Muscle of leg (tissue), 16 donors: ENCODE measurements at places on chromosomes 3 and 15.
A peak's percentile ranks its signal among the peaks of the same experiment; 100 is the strongest.

GRCh38 chr3:152771120-152771519 is 63.8 kb upstream of the P2RY1 start:
- DNase-seq, result no peak

GRCh38 chr3:185658943-185659342 is 72.8 kb downstream of the SENP2 start:
- DNase-seq, result no peak

DNA sequence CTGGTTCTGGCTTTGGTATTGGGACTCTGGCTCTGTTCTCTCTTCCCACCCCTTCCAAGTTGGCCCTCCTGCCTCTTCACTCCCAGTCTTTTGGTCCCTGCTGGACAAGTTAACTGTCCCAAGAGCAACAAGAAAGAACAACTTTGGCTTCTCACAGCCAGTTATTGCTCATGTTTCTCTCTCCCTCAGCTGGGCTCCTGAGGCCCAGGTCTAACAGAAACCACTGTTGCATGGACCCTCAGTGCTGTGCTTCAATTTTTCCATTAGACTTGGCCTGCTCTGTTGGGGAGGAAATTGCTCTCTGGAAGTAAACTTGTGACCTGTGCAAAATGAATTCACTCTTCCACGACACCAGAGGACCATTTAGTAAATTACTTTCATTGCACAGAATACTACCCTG is 64.5 kb downstream of the CHST2 start:
- DNase-seq, result peak; percentile 87

DNA sequence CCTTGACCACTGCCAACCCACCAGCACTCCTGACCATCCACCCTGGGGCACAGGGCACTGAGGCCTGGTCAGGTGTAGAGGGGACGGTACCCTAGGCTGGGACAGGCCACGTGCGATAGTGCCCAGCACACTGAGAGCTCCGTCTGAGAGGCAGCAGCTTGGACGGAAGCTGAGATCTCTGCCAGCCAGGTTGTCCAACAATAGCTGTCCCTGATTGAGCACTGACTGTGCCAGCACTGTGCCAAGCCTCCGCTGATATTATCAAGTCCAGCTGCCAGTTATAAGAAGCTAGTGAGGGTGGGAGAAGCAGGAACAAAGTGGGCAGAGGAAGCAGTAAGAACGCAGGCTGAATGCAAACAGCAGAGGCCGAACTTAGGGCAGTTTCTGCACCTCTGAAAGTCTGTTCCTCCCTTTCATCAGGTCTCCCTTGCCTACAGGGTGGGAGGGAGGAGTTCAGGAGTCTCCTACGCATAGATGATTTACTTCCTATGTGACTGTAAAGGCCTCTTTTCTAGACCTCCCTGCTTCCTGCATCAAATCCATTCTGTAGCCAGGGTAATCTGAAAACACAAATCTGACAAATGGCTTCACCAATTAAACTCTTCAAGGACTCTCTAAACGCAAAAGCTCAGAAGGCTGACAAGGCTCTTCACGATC is 29.7 kb downstream of the MRPS11 start:
- no peak for DNase-seq

GRCh38 chr15:39192351-39192750 is 388.5 kb upstream of the THBS1 start:
- DNase-seq, result peak; percentile 75

GRCh38 chr15:81887912-81888311 is 157.9 kb downstream of the MEX3B start:
- peak; percentile 93 for DNase-seq

DNA sequence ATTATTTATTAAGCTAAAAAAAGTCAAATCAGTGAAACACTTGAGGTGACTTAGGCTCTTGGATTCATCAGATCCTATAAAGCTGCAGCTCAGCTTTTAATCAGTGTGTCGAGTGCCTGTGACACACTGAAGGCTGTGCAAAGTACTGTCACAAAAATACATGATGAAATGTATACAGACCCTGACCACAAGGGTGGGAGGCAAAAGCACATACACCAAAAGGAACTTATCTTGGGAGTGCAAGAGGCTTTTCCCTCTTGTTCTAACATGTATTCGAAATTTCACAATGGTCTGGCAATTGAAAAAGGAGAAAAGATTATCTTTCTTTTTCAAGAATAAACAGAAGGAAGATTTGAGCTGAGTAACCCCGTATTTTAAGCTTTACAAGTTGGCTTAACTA is 35.9 kb downstream of the VGLL4 start:
- DNase-seq, result no peak

DNA sequence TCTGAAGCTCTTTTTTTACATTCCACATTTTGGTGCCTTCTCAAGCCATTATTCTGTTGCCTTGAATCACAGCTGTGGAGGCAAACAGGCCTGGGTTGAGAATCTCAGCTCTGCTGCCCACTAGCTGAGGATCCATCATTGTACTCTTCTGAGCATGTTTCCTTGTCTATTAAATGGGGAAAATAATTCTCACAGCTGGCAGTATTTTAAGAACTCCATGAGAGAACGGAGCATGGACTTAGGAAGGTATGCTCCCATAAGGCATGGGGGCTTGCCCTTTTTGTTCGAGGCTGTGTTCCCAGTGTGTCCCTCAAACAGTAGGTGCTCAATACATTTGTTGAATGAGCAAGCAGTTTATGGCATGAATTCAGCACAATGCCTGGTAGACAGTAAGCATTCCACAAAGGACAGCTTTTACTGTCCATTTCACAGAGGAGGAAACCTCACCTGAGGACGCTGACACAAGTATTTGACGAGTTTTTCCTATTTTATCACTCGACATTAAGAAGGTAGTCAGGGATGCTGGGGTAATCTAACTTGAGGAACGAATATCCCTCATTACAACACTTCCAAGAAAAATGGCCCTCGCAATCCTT is 2.1 kb upstream of the PTPRG start:
- DNase-seq, result peak; percentile 49

DNA sequence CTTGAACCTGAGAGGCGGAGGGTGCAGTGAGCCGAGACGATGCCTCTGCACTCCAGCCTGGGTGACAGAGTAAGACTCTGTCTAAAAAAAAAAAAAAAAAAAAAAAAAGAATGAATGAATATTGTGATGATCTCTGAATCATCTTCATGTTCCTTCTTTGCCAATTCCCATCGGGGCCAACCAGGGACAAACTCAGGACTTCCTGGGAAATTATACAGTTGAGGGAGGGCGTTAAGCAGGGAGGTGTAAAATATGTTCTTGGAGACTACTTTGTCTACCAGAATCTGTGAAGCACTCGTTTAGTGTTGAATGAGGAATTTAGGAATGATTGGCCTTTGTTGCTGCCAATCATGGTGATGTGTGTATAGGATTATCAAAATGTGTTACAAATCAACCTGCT is 210.6 kb downstream of the PTPRG start:
- no peak for DNase-seq

DNA sequence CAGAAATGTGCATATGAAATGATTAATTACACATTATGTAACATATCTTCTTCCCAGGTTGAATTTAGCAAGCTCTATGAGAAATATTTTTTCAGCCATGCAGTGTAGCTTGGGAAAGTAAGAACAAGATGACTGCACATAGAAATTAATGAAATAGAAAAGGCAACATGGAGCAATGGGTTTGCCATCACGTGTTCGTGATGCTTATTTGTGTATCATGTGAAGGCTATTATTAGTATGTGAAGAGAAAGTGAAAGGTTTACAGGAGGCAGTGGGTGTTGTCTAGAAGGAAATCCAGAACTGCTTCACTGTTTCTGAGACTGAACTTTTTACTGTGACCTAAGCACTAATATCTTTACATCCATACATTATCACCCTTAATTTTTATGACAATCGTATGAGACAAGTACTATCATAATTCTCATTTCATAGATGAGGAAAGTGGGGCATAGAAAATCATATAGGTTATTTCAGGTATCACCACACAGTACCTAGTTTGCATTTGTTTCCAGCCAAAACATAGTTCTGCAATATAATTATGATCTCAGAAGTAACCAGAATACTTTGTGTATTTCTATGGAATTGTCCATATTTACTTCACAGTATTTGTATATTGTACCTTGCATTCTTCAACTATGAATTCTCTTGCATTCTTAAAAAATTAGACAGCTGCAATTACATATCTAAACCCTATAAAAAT is 14.9 kb downstream of the SERPINI1 start:
- DNase-seq, result no peak

GRCh38 chr3:127457546-127458145 is 132.9 kb downstream of the TPRA1 start:
- no peak for DNase-seq

- no peak for DNase-seq
These were observed 42.8 kb downstream of the MYO5C start for GRCh38 chr15:52252781-52253180.

DNA sequence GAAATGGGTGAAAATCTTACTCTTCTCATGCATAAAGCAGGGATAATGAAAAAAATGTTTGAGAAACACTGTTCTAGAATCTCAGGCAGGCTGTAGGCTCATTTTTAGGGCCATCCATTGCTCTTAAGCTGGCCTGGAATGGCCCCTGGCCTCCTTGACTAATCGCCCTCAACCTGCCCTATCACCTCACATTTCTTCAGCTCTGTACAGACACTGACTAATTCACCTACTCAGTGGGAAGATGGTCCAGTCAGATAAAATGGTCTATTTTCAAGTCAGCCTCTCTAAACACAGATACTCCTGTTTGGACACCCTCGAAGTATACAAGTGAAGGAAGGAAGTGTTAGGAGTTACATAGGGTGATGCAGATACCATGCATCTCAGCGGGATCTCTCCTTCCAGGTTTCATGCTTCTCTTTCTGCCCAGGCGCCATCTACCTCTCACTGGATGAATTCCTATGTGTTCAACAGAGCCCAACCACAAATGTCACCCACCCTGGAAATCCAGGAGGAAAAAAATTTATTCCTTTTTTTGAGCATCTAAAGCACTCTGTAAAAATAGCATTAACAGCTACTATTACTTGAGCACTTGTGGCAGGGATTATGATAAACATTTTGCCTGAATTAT is 12.1 kb downstream of the FMN1 start:
- no peak for DNase-seq

DNA sequence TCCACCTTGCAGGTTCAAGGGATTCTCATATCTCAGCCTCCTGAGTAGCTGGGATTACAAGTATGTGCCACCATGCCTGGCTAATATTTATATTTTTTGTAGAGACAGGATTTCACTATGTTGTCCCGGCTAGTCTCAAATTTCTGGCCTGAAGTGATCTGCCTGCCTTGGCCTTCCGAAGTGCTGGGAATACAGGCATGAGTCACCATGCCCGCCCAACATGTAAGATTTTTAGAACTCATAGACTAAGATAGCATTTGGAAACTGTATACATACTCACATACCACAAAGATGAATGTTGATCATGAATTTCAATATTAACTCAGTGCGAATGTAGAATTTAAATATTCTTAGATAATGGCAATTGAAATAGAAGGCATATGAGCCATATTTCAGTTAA is 718.9 kb downstream of the NLGN1 start:
- DNase-seq, result no peak

DNA sequence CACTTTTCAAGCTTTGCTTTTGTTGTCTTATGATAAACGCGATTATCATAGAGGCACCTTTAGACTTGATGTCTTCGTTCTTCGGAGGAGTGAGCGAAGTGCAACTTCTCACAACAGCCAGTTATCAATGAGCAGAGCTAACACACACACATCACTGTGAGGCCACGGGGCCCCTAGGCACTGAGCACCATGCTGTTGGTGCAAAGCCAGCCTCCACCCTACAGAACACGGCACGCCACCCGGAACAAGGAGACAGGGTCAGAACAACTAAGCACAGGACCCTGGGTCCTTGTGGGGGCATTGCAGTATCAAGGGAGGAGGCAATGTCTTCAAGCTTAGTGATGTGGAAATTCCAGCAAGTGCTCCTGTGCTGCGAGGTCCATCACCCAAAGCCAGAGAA is 244.5 kb downstream of the OCA2 start:
- no peak for DNase-seq

GRCh38 chr3:61565569-61565968 is 4.2 kb downstream of the PTPRG start:
- DNase-seq, result no peak

- no peak for DNase-seq
These were observed 588 bp downstream of the SLC6A1 start for GRCh38 chr3:10992943-10993728.

GRCh38 chr3:30282154-30282696 is 324.2 kb upstream of the TGFBR2 start:
- DNase-seq, result peak; percentile 54

DNA sequence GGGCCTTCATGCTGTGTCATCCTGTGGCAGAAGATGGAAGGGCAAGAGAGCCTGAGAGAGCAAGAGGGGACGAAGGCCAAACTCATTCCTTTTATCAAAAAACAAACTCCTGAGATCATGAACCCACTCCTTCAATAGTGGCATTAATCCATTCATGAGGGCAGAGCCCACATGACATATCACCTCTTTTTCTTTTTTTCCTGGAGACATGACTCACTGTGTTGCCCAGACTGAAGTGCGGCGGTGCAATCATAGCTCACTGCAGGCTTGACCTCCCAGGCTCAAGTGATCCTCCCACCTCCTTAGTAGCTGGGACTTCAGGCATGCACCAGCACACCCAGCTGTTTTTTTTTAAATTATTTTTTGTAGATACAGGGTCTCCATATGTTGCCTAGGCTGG is 92.0 kb upstream of the RNU6-1 start:
- DNase-seq, result no peak

DNA sequence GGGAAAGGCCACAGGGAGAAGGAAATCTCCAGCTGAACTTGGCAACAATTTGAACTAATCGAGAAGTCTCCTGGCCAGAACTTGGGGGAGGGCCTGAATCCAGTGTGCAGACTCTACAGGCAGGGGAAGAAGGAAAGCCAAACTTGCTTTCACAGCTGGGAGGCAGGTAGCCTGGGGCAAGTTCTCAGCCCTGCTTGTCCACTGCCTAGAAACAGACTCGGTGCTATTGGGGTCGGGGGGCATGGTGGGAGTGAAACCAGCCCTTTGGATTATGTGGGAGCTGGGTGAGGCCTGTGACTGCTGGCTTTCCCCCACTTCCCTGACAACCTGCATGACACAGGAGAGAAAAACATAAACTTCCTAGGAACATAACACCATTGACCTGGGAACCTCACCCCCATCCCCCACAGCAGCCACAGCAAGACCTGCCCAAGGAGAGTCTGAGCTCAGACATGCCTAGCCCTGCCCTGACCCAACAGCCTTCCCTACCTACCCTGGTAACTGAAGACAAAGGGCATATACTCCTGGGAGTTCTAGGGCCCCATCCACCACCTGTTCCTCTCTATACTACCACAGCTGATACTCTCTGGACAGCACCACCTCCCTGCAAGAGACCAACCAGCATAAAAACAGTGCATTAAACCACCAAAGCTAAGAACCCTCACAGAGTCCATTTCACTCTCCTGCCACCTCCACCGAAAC is 103.7 kb upstream of the MNS1 start:
- no peak for DNase-seq

GRCh38 chr3:52525680-52526561 is 7.7 kb downstream of the NT5DC2 start:
- no peak for DNase-seq

DNA sequence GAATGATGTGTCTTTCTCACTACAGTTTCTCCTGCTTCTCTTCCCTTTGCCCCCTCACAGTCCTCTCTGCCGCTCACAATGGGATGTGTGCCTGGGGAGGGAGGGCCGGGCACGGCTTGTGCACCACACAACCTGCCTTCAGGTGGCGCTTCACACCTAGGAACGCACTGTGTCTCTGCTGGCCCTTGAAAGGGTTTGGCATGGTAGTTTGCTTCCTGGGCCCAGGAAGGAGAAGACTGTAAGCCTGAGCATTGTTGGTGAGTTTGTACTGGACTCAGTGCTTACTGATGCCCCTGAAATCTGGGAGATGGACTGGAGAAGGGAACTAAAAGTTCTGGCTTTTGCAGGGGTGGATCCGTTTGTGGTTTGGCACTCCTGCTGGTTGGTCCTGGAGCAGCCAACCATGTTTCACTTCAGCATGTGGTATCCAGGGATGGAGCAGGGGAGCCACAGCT is 9.2 kb downstream of the ALPK3 start:
- no peak for DNase-seq
